Activated CD4-positive, alpha-beta T cell treated with anti-CD3 and anti-CD28 coated beads, Interleukin-10, Interleukin-2, amounts not matched to agents 100 ng/mL and 50 ng/mL, durations not matched to agents 16 hours and 8 hours (primary cell): ENCODE measurements at places on chromosomes 6 and 20.

- no peak for DNase-seq
Measured at GRCh38 chr20:47258745-47259695, 97.5 kb downstream of the ZMYND8 start.

DNA sequence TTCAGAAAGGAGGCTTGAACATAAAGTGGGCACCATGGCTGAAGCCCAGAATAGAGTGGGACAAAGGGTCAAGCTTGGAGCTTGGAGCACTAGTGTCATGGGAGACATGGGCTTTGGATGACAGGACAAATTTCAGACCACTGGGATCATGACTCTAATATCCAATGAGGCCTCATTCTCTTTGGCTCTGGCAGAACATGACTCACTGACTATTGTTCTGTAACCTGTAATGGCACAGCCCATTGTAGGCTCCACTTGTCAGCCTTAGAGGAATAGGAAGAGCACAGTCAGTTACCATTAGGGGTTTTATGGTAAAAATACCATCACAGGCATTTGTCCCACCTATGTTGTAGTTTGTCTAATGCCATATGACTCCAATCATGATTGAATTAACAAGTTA, 34.0 kb upstream of the MMS22L start:
- no peak for DNase-seq

- DNase-seq = peak; percentile 59
Measured at GRCh38 chr6:136723780-136724179, 68.5 kb downstream of the MAP3K5 start.

GRCh38 chr20:19773471-19773870, 15.4 kb downstream of the RIN2 start:
- DNase-seq = no peak

- no peak for DNase-seq
Measured at GRCh38 chr6:82245376-82245775, 2.2 kb downstream of the IBTK start.

GRCh38 chr20:15645816-15646215, 927.4 kb downstream of the KIF16B start:
- no peak for DNase-seq

DNA sequence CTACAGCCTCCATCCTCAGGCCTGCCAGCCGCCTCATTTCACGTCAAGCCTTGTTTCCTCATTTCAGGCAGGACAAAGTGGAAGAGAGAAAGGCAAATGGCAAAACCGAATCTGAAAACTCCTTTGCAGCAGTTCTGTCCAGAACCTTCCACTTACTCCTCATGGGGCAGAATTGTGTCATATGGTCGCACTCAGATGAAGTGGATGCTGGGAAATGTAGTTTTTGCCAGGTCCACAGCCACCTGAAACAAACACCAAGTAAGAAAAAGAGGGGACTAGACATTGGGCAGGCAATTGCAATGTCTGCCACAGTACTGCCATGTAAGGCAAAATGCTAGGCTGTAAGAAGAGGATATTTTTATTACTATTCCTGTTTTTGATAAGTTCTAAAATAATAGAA, 44.9 kb downstream of the ISM1 start:
- DNase-seq = no peak

- no peak for DNase-seq
Measured at GRCh38 chr20:25692499-25692898, 4.2 kb downstream of the ZNF337 start.

DNA sequence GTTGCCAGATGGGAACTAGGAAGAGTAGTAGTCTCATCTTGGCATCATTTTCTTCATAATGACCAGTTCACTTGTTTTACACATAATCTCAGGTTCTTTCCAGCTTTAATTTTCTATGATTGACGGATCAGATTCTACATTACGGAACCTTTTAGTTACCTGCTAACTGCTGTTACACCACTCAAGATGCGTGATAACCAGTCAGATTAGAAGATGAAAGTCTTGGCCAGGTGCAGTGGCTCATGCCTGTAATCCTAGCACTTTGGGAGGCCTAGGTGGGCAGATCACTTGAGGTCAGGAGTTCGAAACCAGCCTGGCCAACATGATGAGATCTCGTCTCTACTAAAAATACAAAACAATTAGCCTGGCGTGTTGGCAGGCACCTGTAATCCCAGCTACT, 92.5 kb downstream of the NCOA3 start:
- DNase-seq = no peak

- no peak for DNase-seq
Measured at GRCh38 chr6:105804000-105804399, 282.1 kb upstream of the PRDM1 start.

DNA sequence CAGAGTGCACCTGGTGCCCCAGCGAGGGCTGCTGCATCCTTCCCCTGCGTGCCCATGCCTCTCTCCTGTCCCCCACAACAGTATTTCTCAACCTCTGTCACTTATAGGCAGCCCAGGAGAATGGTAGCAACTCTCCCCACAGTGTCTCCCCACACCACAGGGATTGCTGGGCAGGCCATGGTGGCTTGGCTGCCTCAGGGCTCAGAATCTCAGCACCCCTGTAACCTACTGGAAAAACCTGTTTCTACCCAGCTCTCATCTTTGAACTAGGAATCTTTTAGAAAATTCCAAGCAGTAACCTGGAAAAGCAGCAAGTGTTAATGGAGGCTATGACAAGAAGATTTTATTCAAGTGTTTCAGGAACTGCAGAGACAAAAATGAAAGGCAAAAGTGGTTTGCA, 38.0 kb downstream of the CD164 start:
- DNase-seq = no peak

DNA sequence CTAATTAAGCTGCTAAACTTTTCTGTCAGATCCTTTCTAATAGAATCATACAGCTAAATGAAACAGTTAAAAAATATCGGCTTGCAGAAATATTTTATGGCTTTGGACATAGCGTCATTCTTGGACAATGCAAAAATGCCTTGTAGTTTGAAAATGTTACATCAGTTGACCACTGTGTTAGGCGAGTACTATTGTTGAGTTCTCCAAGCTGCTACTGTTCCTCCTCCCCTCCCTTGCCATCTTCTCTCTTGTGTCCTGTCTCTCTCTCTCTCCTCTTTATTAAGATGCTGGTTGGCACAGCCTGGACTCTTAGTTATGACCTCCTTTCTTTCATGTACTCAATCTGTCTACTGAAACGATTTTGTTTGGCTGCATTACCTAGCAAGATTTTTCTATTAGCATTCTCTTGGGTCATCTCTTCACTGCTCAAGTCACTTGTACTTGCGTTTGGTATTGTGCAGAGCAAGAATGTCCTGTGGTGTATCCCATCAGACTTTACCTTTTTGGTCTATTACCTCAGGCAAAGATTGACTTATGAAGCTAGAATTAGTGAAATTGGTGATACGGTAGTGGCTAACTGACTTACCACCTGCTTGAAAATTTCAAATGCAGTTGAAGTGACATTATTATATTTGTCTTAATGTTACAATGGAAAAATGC, 127.9 kb downstream of the FARS2 start:
- no peak for DNase-seq

DNA sequence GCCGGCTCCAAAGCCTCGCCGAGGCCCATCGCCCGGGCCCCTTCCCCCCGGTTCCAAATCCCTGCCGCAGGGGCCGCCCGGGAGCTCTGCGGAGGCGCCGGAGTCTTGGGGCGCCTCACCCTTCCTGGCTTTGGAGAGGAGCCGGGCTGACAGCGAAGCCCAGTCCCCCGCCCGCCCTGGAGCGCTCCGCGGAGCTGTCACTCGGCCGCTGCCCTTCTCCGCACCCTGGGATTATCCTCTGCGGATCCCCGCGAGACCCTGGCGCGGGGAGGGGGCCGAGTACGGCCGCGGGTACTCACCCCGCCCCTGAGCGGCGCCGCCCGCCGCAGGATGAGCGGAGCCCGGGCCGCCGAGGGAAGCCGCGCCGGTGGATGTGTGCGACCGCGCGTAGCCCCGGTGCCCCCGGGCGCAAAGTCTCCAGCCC, 343 bp downstream of the SNAP91 start:
- no peak for DNase-seq

- no peak for DNase-seq
Measured at GRCh38 chr6:16985513-16986284, 116.2 kb upstream of the STMND1 start.

GRCh38 chr6:31567531-31568370, 4.3 kb upstream of the LTA start:
- peak; percentile 47 for DNase-seq

DNA sequence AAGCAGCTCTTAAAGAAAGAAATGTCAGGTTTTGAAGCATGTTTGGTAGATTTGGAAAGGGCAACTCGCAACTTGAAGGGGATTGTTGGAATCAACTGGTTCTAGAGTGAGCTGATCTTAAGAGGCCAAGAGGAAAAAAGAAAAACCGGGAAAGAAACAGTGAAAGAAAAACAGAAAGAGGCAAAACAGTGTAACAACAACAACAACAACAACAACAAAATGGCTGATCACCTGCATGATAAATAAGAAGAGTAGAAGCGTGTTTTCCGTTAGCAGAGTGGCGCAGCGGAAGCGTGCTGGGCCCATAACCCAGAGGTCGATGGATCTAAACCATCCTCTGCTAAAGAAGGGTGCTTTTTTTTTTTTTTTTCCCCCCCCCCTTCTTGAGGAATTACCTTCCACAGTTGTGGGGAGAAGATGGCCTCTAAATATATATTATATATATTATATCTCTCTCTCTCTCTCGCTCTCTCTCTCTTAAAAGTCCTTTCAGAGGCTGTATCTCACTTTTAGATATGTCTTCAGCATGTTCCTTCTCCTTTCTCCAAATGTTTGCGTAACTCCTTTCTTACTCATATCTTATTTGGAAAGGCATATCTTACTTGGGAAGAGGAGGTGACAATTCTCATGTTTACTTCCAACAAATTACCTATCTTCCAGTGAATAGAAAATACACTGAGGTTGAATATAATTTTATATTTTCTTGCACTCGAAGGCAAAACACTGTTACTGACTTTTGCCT, 134.4 kb downstream of the OR2B2 start:
- no peak for DNase-seq

GRCh38 chr6:168416531-168416930, 24.5 kb upstream of the SMOC2 start:
- DNase-seq = no peak

DNA sequence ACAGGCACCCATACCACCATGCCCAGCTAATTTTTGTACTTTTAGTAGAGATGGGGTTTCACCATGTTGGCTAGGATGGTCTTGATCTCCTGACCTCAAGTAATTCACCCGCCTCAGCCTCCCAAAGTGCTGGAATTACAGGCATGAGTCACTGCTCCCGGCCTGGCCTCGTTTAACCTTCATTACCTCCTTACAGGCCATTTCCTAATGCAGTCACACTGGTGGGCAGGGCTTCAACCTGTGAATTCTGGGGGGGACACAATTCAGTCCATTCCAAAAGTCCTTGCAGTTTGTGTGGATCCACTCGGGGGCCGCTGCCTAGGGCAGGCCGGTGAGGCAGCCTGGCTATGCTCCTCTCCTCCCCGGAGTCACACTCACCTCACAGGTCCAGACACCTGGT, 112.4 kb upstream of the SNX9 start:
- no peak for DNase-seq

GRCh38 chr6:72948153-72948552, 277.1 kb downstream of the KHDC1L start:
- no peak for DNase-seq

GRCh38 chr6:170147832-170148708, 142.8 kb downstream of the DLL1 start:
- peak; percentile 64 for DNase-seq

DNA sequence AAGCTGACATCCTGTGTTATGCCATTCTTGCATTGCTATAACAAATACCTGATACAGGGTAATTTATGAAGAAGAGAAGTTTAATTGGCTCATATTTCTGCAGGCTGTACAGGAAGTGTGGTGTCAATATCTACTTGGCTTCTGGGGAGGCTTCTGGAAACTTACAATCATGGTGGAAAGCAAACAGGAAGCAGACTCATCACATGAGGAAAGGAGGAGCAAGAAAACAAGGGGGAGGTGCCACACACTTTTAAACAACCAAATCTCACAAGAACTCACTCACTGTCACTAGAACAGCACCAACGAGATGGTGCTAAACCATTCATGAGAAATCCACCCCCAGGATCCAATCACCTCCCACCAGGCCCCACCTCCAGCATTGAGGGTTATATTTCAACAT, 143.1 kb upstream of the GGTLC1 start:
- peak; percentile 6 for DNase-seq

DNA sequence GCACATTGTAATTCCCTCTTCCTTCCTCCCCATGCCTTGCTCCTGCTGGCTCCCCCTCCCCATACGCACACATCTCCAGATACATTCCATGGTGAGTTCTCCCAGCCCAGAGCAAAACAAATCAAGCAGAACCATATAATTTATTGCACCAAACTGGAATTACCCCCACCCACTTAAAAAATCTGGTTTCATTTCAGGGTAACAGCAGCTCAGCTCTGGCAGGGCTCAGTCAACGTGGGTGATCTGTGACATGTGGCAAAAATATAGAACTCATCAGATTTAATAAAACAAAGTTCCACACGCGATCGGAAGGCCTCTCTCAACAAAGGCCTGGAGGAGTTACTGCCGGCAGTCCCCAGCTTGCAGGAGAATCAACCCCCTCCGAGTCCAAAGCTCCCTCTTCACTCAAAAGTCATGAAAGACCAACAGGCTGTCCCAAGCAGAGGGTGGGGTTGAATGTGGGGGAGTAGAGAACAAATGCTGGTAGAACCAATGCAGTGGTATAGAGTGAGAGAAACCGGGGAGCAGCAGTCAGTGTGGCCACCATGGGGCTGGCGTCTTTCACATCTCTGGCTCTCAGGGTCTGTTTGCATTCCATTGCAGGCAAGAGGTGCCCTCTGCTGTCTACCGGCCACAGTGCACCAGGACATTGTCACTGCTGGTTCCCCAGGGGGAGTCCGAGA, 323.3 kb upstream of the NT5E start:
- peak; percentile 9 for DNase-seq

GRCh38 chr6:35084041-35084491, 57.1 kb downstream of the TCP11 start:
- no peak for DNase-seq

DNA sequence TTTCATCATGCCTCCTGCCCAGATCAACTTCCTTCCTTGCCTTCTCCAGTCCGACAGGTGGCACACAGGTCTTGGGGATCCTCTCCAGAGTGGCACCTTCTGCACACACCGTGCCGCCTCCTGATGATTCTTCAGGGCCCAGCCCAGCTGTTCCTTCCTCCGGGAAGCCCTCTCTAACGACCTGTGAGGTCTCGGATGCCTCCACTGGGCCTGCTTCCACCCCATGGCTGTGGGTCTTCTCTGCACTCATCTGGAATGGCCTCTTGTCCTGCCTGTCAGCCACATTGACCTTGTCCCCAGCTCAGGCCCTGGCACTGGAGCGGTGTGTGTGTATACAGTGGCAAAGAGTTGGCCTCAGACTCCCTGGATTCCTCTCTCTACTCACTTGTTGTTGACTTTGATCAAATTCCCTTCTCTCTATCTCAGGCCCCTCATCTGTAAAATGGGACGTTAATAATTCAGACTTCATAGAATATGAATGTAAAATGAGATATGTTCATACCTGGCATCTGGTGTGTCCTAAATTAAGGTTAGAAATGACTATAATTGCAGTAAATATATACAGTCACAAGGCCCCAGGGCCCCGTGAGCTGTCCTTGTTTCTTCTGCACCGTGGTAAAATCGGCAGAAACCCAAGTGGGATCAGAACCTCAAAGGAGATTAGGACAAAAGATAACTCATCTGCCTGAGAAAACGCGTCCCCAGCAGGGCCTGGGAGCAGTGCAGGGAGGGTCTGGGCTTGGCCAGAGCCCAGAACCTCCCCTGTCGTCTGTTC, 1.5 kb downstream of the FAM210B start:
- no peak for DNase-seq

- DNase-seq = no peak
Measured at GRCh38 chr6:71103641-71104040, 146.8 kb upstream of the B3GAT2 start.
